Activated CD8-positive, alpha-beta T cell treated with anti-CD3 and anti-CD28 coated beads, Interleukin-2, amount 10 ng/mL, durations not matched to agents 7 days and 5 days (primary cell): ENCODE measurements at places on chromosomes 7 and 10.

- H3K4me3 ChIP-seq: no peak overlapping the region
- H3K27me3 ChIP-seq: peaks cover 26% of the 10 kb centered on the region
- no peaks in the 10 kb centered on the region for H3K4me1 ChIP-seq
Observed at GRCh38 chr10:98309366-98310355, 41.7 kb upstream of the LOXL4 start.

GRCh38 chr10:8969853-8970252 is 915.4 kb downstream of the GATA3 start:
- H3K27ac ChIP-seq: no peak overlapping the region
- H3K4me3 ChIP-seq: no peak overlapping the region
- H3K27me3 ChIP-seq: no peaks in the 10 kb centered on the region
- H3K4me1 ChIP-seq: no peaks in the 10 kb centered on the region
- no peak for DNase-seq

- DNase-seq: no peak
- no peak overlapping the region for H3K4me3 ChIP-seq
- no peaks in the 10 kb centered on the region for H3K4me1 ChIP-seq
- no peaks in the 10 kb centered on the region for H3K27me3 ChIP-seq
- no peak overlapping the region for H3K27ac ChIP-seq
Observed at GRCh38 chr7:70539205-70539604, 592.7 kb upstream of the GALNT17 start.

GRCh38 chr10:73979809-73980433 is 18.0 kb upstream of the VCL start:
- H3K27ac ChIP-seq: no peak overlapping the region
- H3K27me3 ChIP-seq: peaks cover 32% of the 10 kb centered on the region
- H3K4me3 ChIP-seq: no peak overlapping the region
- no peak for DNase-seq
- H3K36me3 ChIP-seq: no peaks in the 10 kb centered on the region

DNA sequence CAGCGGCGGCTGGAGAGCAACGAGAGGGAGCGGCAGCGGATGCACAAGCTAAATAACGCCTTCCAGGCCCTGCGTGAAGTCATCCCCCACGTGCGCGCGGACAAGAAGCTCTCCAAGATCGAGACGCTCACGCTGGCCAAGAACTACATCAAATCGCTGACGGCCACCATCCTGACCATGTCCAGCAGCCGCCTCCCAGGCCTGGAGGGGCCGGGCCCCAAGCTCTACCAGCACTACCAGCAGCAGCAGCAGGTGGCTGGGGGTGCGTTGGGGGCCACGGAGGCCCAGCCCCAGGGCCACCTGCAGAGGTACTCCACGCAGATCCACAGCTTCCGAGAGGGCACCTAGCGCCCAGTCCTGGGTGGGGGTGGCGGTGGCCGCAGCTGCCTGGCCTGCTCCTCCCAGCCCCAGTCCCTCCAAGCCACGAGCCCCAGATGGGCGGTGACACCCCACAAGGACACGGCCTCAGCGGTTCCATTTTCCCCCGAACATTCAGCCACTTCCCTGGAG is 1.3 kb downstream of the BHLHA15 start:
- H3K36me3 ChIP-seq: no peaks in the 10 kb centered on the region
- H3K4me3 ChIP-seq: no peak overlapping the region
- H3K27me3 ChIP-seq: peaks cover 4% of the 10 kb centered on the region
- H3K27ac ChIP-seq: no peak overlapping the region

GRCh38 chr10:66719483-66719882 is 206.4 kb upstream of the LRRTM3 start:
- no peak for DNase-seq
- no peak overlapping the region for H3K27ac ChIP-seq
- H3K36me3 ChIP-seq: no peaks in the 10 kb centered on the region

DNA sequence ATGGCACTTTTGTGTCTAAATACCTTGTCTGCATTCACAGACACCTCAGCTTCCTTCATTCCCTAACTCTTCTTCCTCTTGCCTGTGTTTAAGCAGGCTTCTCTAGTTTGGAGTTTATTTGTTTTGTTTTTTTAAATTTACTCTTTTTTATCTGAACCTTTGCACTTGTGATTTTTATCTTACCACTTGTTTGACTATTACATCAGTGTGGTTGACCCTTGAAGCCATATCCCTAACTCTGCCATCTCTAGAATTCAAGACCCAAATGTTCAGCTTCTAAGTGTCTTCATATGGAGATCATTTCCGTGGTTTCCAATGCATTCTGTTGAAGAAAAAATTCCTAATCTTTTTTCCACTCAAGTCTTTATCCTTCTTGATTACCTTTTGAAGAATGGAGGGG is 233.3 kb downstream of the KIAA1217 start:
- no peak overlapping the region for H3K27ac ChIP-seq
- no peak overlapping the region for H3K4me3 ChIP-seq
- H3K36me3 ChIP-seq: no peaks in the 10 kb centered on the region
- H3K27me3 ChIP-seq: peaks cover 2% of the 10 kb centered on the region
- no peaks in the 10 kb centered on the region for H3K4me1 ChIP-seq

GRCh38 chr7:44484482-44485313 is 5.8 kb downstream of the NUDCD3 start:
- H3K27me3 ChIP-seq: no peaks in the 10 kb centered on the region
- H3K4me1 ChIP-seq: peaks cover 55% of the 10 kb centered on the region
- H3K36me3 ChIP-seq: peaks cover 80% of the 10 kb centered on the region
- H3K4me3 ChIP-seq: no peak overlapping the region
- H3K27ac ChIP-seq: no peak overlapping the region

- H3K4me1 ChIP-seq: no peaks in the 10 kb centered on the region
- no peak overlapping the region for H3K4me3 ChIP-seq
Observed at GRCh38 chr7:127644484-127644883, 7.5 kb upstream of the SND1 start.

GRCh38 chr7:157564517-157565177 is 227.8 kb downstream of the DNAJB6 start:
- peaks cover 35% of the 10 kb centered on the region for H3K4me1 ChIP-seq
- peaks cover 12% of the 10 kb centered on the region for H3K36me3 ChIP-seq
- H3K27ac ChIP-seq: no peak overlapping the region
- DNase-seq: no peak

DNA sequence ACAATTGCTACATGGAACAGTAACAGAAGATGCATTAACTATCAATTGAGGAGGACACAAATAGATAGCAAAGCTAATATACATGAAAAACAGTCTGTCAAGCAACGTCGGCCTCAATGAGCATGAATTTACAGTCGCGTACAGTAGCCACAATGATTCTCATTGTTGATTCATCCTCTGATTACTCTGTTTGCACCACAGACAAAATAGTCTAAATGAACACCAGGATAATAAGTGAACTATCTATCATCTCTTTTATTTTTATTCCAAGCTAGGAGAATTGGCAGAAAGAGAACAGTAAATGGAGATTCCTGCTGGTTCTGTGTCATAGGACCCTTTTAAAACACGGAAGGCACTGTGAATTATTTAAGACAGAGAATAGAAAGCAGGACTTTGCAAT is 108.5 kb downstream of the EVX1 start:
- peaks cover 3% of the 10 kb centered on the region for H3K27me3 ChIP-seq
- no peaks in the 10 kb centered on the region for H3K4me1 ChIP-seq
- no peak overlapping the region for H3K4me3 ChIP-seq

DNA sequence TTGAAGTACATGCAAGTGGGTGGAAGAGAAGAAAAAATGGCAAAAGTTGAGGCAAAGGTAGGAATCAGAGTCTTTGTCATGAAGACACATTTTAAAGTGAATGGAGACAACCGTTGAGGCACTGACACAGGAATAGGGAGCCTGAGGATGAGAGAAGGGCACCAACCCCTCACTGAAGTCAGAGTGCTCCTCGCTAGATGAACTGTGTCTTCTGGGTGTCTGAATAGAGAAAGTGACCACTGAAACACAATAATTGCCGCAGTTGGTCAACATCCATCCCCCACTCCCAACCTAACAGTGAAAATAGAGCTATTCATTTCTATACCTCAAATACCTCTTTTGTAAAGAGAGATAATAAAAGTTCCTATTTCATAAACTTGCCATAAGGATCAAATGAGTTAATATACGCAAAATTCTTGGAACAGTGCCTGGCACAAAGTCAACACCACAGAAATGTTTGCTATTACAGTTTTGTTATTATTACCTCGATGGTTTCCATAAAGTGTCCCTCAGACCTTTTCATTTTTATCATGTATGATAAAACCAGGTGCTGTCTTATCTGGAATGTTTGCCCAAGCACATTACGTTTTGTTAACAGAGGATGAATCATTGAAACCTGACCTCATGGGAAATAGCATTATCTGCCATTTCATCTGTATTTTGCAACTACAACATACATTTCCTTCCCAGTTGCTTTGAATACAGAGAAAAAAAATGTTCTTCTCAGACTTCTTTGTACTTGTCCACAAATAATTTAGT is 61.8 kb upstream of the SP4 start:
- DNase-seq: no peak
- H3K27me3 ChIP-seq: no peaks in the 10 kb centered on the region
- H3K4me1 ChIP-seq: peaks cover 48% of the 10 kb centered on the region
- no peak overlapping the region for H3K4me3 ChIP-seq

- H3K4me1 ChIP-seq: peaks cover 8% of the 10 kb centered on the region
- no peak overlapping the region for H3K27ac ChIP-seq
- H3K4me3 ChIP-seq: no peak overlapping the region
- H3K27me3 ChIP-seq: no peaks in the 10 kb centered on the region
- H3K36me3 ChIP-seq: peaks cover 21% of the 10 kb centered on the region
Observed at GRCh38 chr10:132690821-132691610, 94.9 kb downstream of the NKX6-2 start.

GRCh38 chr7:12210179-12211053 is 678 bp upstream of the TMEM106B start:
- H3K27me3 ChIP-seq: peaks cover 7% of the 10 kb centered on the region
- H3K4me3 ChIP-seq: peak overlapping the region; percentile 91
- no peak for DNase-seq

DNA sequence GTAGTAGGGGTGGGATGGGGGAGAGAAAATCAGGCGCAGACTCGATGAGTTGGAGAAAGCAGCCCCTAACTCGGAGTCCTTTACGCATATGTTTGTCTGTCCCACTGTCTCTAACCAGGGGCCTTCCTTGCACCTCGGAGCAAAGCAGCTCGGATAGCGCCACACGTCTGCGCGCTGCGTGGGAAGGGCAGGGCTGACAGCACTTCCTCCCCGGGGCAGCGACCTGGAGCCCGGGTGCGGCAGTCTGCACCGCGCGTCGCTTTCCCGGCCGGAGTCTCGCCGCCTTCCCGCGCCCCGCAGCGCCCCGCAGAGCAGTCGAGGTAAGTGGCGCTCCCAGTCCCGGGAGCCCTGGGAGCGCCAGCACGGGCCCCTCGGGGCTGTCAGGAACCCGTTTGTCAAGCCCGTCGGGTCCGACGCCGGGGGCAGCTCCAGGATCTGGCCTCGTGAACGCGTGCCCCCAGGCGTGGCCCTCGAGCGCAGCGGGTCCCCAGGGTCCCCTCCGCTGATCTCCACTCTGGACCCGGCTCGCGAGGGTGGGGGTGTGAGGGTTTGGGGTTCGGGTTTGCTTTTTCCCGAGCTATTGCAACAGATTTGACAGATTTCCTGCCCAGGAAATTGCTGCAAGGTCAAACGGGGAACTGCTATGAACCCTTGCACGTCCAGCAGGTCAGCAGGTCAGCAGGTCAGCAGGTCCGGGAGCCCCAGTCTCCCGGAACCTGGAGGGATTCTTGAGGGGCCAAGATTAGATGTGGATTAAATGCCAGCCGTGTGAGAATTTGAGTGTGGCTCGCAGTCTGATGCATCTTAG is 597 bp downstream of the APBB1IP start:
- DNase-seq: peak; percentile 79

DNA sequence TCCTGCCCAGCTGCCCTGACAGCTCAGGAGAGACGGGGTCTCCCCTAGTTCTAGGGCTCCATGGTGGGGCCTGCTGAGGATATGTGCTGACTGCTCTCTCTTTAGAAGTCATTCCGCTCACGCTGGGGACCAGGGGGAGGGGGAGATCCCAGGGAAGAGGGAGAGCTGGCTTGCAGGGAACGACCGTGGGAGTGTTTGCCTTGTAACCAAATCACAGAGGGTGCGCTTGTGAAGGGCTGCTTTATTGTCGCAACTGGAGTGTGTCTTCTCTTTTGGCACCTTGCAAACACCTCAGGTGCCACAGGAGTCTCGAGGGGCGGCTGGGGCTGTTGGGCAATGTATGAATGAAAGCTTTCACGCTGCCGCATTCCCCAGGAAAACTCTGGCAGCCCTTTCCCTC is 531.3 kb upstream of the MKI67 start:
- no peaks in the 10 kb centered on the region for H3K4me1 ChIP-seq
- no peak overlapping the region for H3K4me3 ChIP-seq
- H3K36me3 ChIP-seq: no peaks in the 10 kb centered on the region
- no peak for DNase-seq
- no peaks in the 10 kb centered on the region for H3K27me3 ChIP-seq

GRCh38 chr10:48491392-48492139 is 113.3 kb downstream of the ARHGAP22 start:
- H3K36me3 ChIP-seq: no peaks in the 10 kb centered on the region
- no peak overlapping the region for H3K4me3 ChIP-seq
- DNase-seq: no peak
- H3K4me1 ChIP-seq: peaks cover 14% of the 10 kb centered on the region
- H3K27me3 ChIP-seq: peaks cover 11% of the 10 kb centered on the region
- H3K27ac ChIP-seq: no peak overlapping the region

DNA sequence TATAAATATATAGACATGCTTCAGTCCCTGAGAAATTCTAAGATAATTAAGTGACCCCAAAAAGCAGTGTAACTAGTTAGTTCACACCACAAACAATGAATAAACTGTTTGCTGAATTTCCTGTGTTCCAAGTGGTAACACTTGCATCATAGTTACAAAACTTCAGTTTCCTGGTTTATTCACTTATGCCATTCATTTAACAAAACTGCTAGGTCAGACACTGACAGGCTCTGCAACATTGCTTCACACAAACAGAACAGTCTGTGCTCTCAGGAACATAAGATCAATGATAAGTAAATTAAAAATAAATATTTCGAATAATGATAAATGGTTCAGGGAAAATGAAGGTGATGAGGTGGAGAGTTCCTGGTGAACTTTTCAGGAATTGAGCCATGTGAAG is 133.3 kb upstream of the NAMPT start:
- no peak for DNase-seq
- H3K4me3 ChIP-seq: no peak overlapping the region

DNA sequence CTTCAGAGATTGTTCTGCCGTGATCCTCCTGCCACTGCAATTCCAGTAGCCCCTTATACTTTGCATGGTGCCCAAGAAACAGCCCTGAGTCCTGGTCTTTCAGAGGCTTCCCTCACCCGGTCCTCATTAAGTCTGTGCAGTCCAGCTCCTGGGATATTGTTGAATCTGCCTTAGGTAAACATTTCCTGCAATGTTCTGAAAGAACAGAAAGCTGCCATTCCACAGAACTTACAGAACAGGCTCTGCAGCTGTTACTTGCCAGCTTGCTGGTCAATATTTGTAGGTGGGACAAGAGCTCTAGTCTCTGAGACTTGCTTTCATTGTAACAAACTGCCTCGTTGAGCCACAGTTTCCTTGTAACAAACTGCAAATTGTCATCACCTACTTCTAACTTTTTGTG is 115.0 kb upstream of the KIF5B start:
- H3K36me3 ChIP-seq: no peaks in the 10 kb centered on the region
- H3K27me3 ChIP-seq: peaks cover 2% of the 10 kb centered on the region
- H3K4me3 ChIP-seq: no peak overlapping the region
- no peaks in the 10 kb centered on the region for H3K4me1 ChIP-seq
- no peak for DNase-seq
